ENCODE measurements at places on chromosomes 16 and 17.

GRCh38 chr17:39212195-39212810, 12.2 kb downstream of the RPL19 start:
- DNase-seq: no peak

DNA sequence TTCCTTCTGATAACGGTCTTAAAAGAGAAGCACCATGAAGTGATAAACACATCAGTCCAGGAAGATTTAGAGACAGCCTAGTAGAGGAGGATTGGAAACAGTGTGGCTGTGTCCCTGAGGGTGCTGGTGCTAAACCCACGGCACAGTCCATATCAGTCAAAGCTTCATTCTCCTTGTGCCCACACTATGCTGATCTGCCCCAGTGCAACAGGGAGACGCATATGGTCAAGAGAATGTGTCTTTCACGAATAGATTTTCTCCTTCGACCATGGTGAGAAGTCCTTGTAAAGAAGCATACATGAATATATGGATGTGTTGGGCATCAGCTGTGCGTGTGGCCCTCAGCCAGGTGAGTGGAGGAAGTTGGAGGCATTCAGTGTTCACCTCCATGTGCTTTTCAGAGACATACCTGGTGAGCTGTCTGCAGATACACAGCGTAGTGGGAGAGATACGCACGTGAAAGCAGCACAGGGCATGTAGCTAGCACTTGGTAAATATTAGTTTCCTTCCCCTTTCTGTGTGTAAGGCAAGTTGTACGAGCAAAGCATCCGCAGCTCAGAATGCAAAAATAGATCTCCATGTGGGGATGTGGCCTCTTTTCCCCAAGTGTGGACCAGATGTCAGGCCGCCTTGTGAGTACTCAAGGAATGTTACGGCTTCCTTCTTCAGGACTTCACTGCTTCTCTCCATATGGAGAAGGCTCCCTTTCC, 29.4 kb downstream of the HLF start:
- peak; percentile 58 for DNase-seq

GRCh38 chr16:69351309-69352027, at the start of gene TMED6:
TSS of gene TMED6 (minus strand) at chr16:69351786. CDS start at chr16:69351753, 33 bp downstream.
- no peak for DNase-seq

GRCh38 chr16:1398826-1399581, 15.5 kb downstream of the UNKL start:
- DNase-seq: no peak

- no peak for DNase-seq
Measured at GRCh38 chr16:85027958-85028684, 526 bp downstream of the KIAA0513 start.

- DNase-seq: no peak
Measured at GRCh38 chr17:78330570-78331224, 29.2 kb downstream of the SOCS3 start.

DNA sequence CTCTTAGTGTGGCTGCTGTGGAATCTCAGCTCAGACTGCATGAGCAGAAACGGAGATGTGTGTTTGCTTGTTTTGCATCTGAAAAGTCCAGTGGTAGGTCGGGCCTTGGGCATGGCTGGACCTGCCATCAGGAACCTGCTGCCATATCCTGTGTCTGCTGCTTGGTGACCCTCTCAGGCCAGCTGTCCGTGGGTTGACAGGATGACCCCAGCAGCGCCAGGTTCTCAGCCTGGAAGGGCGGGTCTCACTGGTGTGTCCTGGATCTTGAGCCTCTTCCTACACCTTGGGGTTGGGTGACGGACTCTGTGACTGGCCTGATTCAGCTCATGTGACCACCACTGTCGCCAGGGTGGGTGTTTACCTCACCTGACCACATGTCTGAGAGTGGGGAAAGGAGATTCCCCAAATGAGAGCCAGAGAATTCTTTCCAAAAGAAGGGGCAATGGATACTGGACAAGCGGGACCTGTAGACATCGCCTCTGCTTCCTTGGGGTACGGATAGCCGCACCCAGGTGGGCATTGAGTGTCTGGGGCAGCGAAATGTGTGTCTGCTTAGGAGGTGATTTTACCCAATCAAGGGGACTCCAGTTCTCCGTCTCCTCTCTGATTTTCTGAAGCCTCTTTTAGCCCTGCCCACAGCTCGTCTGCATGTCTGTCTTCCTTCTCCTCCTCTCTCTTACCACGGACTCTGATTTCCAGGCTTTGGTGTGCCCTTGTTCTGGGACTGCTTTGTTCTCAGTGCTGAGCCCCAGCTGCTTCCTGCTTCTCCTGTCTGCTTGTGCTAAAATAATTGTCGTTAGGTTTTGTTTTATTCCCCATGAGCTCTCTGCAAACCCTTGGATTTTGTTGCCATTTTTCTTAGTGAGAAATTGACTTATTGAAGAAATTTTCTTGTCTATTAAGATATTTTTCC, 399.7 kb downstream of the CPPED1 start:
- DNase-seq: peak; percentile 30

DNA sequence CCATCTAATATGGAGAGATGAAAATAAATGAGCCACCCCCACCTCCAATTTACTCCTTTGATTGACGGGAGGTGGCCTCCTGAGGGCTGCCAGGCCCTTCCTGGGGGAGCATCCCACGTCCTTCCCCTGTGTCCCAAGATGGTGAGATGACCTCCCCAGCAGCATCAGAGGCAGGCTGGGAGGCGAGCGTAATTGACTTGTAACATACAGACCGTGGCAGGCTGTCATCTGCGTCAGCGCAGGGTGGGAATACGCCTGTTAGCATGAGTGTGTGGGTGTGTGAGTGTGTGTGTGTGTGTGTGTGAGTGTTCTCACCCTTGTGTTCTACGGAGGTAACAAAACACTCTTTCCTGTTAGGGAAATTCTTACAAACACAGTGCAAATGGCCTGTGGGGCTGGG, 156.9 kb upstream of the CIBAR2 start:
- DNase-seq: no peak

DNA sequence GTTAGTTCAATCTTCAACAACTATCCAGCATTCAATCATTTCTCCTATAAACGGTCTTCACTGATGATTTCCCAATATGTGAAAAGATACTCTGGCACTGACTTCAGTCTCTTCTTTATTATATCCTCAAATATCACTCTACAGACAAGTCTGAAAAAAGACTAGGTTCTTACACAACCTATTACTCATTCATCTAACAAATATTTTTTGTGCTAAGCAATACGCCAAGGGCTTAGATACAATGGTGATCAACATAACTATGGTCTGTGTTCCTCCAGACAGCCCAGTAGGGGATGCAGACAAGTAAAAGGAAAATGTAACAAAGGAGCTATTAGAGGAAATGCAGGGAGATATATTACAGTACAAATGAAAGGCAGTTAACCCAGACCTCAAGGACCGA, 63.9 kb downstream of the MYO1D start:
- no peak for DNase-seq

DNA sequence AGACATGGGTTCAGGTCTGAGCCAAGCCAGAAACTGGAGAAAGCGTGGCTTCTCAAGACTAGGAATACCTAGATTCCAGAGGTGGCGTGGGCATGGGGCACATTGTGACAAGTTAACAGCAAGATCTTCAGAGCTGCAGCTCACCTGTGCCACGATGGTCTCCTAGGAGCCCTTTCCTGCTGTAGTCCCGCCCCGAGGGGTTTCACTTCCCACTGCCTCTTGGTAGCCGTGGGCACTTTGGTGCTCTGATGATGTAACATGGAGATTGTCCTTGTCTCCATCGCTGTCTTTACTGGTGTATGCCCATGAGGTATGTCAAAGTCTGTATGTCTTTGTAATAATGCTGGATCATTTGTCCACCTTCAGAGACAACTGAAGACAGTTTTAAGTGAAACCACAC, 89.7 kb downstream of the WWOX start:
- no peak for DNase-seq

GRCh38 chr17:78915872-78916632, 9.1 kb downstream of the TIMP2 start:
- peak; percentile 88 for DNase-seq

- no peak for DNase-seq
Measured at GRCh38 chr17:55456307-55457240, 34.9 kb upstream of the MMD start.

- peak; percentile 24 for DNase-seq
Measured at GRCh38 chr17:59331929-59332748, 684 bp downstream of the YPEL2 start.

DNA sequence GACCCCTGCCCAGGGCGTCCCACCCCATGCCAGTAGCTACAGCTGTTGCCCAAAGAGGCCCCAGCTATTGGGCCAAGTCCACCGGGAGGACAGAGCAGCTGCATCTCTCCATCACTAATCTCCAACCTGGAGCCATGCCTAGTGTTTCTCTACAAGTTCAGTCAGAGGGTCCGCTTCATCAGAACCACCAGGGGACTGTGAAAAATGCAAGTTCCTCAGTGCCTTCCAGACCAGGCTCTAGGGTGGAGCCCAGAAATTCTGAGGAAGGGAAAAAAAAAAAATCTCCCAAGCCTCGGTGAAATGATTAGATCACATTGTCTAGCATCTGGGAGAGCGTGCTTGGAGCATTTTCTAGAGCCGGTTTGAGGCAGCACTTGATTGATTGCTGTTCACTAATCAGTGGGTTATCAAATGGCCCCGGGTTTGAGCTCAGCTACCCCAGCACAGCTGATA, 22.4 kb upstream of the HERPUD1 start:
- DNase-seq: no peak

GRCh38 chr17:80633994-80634566, 89.4 kb downstream of the RPTOR start:
- DNase-seq: no peak

- DNase-seq: no peak
Measured at GRCh38 chr17:1360975-1361374, 39.0 kb downstream of the YWHAE start.

DNA sequence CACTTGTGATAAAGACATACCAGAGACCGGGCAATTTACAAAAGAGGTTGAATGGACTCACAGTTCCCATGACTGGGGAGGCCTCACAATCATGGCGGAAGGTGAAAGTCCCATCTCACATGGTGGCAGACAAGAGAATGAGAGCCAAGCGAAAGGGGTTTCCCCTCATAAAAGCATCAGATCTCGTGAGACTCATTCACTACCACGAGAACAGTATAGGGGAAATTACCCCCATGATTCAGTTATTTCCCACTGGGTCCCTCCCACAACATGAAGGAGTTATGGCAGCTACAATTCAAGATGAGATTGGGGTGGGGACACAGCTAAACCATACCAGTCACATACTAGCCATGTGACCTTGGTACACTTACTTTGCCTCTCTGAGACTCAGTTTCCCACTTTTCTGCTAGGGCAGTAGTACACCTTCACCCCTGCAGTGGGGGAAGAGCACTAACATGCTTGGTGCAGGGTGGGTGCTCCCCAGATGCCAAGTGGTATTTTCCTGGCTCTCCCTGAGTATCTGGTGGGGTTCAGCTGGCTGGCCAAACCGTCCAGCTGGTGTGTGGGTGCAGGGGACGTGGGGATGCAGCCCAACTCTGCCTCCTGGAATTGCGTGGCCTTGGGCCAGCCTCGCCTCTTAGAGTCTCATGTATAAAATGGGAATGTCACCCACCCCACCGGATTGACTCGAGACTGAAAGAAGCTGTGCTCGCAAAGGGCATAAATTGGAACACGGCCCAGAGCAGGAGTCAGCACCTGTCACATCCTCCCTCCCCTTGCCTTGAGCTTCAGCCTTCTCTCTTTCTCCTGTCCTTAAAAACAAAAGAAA, 364.1 kb downstream of the CPPED1 start:
- DNase-seq: no peak

DNA sequence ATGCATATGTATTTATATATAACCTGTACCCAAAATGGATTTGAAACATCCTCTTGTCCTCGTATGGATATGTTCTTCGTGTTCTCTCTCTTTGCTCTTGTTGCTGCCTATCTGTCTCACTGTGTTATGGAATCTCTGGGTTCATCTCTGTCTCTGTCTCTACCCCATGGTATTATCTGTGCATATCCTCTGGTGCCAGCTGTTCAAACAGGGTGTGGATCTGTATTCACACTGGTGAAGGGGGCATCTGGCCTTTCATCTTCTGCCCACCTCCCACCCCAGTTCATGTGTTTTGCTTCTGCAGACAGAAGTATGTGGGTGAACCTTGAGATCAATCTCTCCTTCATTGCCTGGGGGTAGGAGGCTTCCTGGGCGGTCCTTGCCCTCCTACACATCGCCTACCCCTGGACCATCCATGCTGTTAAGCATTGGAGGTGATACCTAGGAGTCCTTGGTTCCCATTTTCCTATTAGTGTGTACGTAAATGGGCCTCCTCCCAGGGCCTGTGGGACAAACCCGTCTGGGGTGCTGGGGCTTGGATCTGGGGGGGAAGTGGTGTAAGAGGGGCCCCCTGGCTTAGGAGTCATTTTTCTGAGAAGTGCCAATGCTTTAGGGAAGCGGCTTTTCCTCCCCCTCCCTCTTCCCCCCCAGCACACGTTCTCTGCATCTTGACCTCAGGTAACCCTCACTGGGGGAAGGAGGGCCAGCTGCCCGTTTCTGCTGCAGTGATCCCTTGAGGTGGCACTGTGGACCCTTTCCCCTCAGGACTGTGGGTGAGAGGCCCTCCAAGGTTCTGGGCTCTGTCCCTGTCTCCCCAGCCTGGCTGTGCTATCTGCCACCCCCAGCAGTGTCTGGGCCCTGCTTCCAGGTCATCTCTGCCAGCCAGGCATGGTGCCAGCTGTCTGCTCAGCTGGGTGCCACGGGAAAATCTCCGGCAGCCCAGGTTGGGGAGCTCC, 21.1 kb downstream of the RARA start:
- peak; percentile 85 for DNase-seq

DNA sequence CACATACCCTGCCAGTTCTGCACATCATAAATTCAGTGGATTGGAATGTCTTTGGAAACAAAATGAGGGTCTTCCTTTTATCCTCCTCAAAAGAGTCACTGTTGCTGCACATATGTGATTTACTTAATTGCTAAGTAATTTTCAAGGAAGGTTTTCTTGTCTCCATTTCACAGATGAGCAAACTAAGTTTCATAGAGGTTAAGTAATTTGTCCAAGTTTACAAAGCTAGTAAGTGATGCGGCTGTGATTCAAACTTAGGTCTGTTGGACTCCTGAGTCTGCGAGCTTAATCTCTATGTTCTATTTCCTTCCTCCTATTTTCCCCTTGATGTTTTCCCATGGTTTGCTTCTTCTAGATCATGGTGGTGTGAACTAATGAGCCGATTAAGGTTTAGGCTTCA, 13.7 kb upstream of the ERN2 start:
- DNase-seq: no peak

- DNase-seq: no peak
Measured at GRCh38 chr17:38697061-38697820, 7.8 kb upstream of the MLLT6 start.

DNA sequence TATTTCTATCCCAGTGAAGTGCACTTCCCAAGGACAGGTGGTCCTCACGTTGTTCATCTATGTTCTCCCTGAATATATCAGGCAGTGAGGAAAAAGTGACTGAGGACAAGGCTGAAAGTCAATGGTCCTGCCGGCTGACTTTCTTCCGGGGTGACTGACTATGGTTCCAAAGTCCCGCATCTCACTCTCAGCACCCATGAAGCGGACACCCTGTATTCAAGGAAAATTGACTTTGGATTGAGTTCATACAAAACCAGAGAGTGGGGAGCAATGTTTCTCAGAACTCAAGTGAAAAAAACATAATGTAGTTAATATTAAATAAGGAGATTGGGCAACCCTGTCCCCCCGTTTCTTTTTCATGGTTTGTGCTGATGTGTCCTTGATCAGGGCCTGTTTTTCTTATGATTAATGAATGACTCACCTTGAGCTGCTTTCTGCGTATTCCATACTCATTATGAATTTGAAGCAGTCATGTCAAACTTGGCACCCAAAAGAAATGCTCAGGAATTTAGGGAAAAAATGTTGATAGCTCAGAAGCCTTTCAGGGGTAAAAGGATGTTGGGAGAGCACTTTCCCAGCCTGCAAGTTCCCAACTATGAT, 184.0 kb downstream of the CYLD start:
- no peak for DNase-seq

GRCh38 chr16:73172973-73173709, 125.2 kb upstream of the ZFHX3 start:
- no peak for DNase-seq
